Neural progenitor cell (in vitro differentiated cells): ENCODE measurements at places on chromosomes 13 and 19. TPM values are rescaled to one million over a fixed set of nuclear protein-coding genes. Genes with fewer than 3 reads are reported as not detected.
A peak's percentile ranks its signal among the peaks of the same experiment; 100 is the strongest.

The C19orf85 gene
- not detected in 2 replicates for total RNA-seq

GRCh38 chr19:35044317-35045117 lies 3.0 kb downstream of the HPN start:
- H3K4me1 ChIP-seq, result peaks cover 19% of the 10 kb centered on the region
- H3K36me3 ChIP-seq, result no peaks in the 10 kb centered on the region
- no peak overlapping the region for H3K27ac ChIP-seq
- no peak overlapping the region for H3K4me3 ChIP-seq

- no peak overlapping the region for H3K27ac ChIP-seq
- no peaks in the 10 kb centered on the region for H3K27me3 ChIP-seq
- no peak overlapping the region for H3K4me3 ChIP-seq
- no peaks in the 10 kb centered on the region for H3K4me1 ChIP-seq
- peak; percentile 2 for DNase-seq
These were observed 1234.7 kb downstream of the SLITRK1 start for GRCh38 chr13:82647540-82647939.

- no peaks in the 10 kb centered on the region for H3K36me3 ChIP-seq
- no peak overlapping the region for H3K4me3 ChIP-seq
- H3K27ac ChIP-seq, result no peak overlapping the region
- no peak for DNase-seq
- H3K27me3 ChIP-seq, result no peaks in the 10 kb centered on the region
These were observed 483.4 kb upstream of the PCDH9 start for GRCh38 chr13:67713571-67713970.

- H3K4me1 ChIP-seq, result no peaks in the 10 kb centered on the region
- H3K27ac ChIP-seq, result no peak overlapping the region
- H3K27me3 ChIP-seq, result no peaks in the 10 kb centered on the region
These were observed 92.7 kb downstream of the SUCLA2 start for GRCh38 chr13:47908197-47908902.

DNA sequence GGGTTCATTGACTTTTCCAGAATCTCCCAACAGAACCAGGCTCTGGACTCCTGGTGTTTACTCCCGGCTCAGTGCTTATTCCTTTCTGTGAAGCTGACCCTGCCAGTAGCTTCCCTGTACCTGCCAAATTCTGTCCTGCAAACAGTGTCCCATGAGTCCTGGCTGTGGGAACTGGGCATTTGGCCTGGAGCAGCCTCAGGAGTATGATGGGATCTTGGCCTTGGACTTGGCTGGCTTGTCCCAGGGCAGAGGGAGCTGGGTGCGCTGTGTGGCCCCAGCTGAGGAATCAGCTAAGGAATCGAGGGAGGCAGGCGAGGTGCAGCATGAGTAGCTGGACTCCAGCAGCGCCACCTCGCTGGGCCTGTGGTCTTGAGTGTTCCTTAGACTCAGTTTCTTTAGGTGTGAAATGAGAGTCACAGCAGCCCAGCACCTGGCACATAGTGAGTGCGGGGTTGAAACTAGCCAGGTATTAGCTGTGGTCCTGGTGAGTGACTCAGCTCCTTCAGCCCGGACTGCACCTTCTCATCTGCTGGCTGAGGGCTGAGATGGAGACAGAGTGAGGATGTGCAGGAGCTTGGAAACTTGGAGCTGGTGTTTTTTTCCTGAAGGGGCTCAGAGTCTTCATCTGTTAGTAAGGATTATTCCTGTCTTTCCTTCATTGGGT lies 10.4 kb downstream of the CLASRP start:
- no peak overlapping the region for H3K4me3 ChIP-seq
- H3K36me3 ChIP-seq, result no peaks in the 10 kb centered on the region
- H3K27ac ChIP-seq, result no peak overlapping the region
- H3K27me3 ChIP-seq, result no peaks in the 10 kb centered on the region
- no peak for DNase-seq
- H3K4me1 ChIP-seq, result no peaks in the 10 kb centered on the region

- no peak overlapping the region for H3K27ac ChIP-seq
- H3K4me1 ChIP-seq, result no peaks in the 10 kb centered on the region
- no peak for DNase-seq
- H3K27me3 ChIP-seq, result no peaks in the 10 kb centered on the region
- no peaks in the 10 kb centered on the region for H3K36me3 ChIP-seq
These were observed 16.8 kb downstream of the ZNF431 start for GRCh38 chr19:21158523-21159135.

GRCh38 chr13:107457686-107458085 lies 757.6 kb downstream of the LIG4 start:
- no peaks in the 10 kb centered on the region for H3K36me3 ChIP-seq
- no peak overlapping the region for H3K27ac ChIP-seq
- no peaks in the 10 kb centered on the region for H3K27me3 ChIP-seq

DNA sequence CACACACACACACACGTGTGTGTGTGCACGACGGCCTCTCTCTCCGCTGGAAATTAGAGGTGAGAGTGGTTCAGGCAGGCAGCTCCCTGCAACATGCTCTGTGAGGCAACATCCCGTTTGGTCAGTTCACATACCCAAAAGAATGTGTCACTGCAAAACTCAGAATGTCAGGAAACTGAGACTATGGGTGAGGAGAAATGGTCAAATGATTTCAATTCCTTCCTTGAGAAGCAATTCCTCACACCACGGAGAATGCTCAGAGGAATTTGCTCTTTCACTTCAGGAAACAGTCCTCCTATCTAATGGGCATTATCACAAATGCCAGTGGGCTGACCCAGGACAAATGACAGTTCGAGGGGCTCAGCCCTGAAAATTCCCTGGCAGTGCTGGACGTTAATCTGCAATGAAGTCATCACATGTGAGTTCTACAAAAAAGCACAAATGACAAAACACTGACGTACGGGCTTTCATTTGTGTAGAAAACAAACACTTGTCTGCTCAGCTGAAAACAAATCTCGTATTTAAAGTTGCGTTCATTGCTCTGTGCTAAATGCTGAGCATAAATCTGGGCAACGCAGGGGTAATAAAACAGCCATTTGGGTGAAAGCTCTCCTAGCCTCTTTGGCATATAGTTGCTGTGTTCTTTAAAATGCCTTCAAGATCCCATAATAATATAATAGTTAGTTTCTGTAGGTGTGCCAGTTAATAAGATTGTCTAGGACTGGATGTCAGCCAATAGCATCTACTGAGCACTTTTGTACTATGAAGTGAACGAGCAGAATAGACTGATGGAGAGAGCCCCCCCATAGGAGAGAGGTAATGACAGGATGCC lies 18.6 kb upstream of the LATS2 start:
- H3K27me3 ChIP-seq, result no peaks in the 10 kb centered on the region
- H3K27ac ChIP-seq, result no peak overlapping the region
- no peak overlapping the region for H3K4me3 ChIP-seq
- no peak for DNase-seq
- H3K4me1 ChIP-seq, result no peaks in the 10 kb centered on the region

- no peaks in the 10 kb centered on the region for H3K27me3 ChIP-seq
- no peak overlapping the region for H3K4me3 ChIP-seq
- no peak overlapping the region for H3K27ac ChIP-seq
- H3K36me3 ChIP-seq, result no peaks in the 10 kb centered on the region
- H3K4me1 ChIP-seq, result peaks cover 9% of the 10 kb centered on the region
These were observed 591.9 kb downstream of the DACH1 start for GRCh38 chr13:71274923-71275608.

DNA sequence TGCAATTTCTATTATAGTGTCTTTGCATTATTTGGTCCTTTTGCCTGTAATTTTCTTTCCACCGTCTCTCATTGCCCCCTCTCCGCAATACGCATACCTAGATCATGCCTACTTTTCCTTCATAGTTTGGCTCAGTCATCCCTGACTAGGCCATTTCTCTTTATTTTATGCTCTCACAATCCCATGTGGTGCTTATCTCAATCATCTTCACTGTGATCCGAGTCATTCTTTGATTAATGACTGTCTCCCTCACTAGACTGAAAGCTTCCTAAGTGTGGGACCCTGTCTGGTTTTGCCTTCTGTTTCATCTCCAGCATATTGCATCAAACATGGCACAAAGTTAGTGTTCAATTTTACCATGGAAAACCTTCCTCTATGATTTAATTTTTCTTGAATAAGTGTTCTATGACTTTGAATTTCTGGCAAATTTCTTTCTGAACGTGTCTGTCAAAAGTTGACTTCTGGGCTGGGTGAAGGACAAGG lies 43.7 kb upstream of the OLFM4 start:
- no peaks in the 10 kb centered on the region for H3K36me3 ChIP-seq
- no peaks in the 10 kb centered on the region for H3K27me3 ChIP-seq
- no peak overlapping the region for H3K27ac ChIP-seq
- H3K4me3 ChIP-seq, result no peak overlapping the region
- peaks cover 8% of the 10 kb centered on the region for H3K4me1 ChIP-seq

GRCh38 chr13:27919934-27920676 lies at the start of gene PDX1:
PDX1 (plus strand) TSS chr13:27920000; CDS start chr13:27920139, 139 bp downstream.
- H3K36me3 ChIP-seq, result no peaks in the 10 kb centered on the region
- H3K27me3 ChIP-seq, result peaks cover 100% of the 10 kb centered on the region
- peak within 1 kb of the TSS; percentile 37 for H3K4me3 ChIP-seq
- H3K27ac ChIP-seq, result no peak within 1 kb of the TSS

DNA sequence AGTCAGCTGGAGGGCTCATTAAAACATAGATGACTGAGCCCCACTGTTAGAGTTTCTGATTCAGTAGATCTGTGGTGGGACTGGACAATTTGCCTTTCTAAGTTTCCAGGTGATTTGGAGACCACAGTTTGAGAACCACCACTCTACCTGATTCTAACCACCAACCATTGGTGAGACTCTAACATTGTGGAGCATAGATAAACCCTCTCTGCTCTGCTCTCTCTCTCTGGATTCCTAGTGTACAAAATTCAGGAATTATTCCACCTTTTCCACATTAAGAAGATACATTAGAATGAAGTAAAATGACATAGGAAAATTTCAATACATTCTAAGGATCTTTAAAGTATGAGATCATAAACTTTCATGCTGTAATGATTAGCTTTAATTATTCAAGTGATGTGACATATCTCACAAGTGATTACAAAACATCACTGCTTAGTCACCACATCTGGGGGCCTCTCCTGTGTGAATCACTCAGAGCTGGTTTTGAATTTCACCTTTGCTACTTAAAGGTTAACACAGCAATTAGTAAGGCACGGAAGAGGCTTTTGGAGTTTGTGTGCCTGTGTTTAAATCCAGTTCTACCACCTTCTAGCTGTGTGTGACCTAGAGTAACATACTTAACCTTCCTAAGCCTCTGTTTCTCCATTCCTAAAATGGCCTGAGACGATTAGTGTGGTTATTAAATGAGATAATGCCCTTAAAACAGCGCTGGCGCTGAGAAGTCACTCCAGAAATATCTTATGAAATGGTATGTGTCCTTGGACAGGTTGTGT lies 78.5 kb upstream of the NBEA start:
- H3K4me1 ChIP-seq, result peaks cover 18% of the 10 kb centered on the region
- H3K36me3 ChIP-seq, result no peaks in the 10 kb centered on the region
- no peak for DNase-seq
- no peak overlapping the region for H3K4me3 ChIP-seq
- H3K27me3 ChIP-seq, result no peaks in the 10 kb centered on the region

- no peaks in the 10 kb centered on the region for H3K36me3 ChIP-seq
- DNase-seq, result no peak
- H3K4me1 ChIP-seq, result no peaks in the 10 kb centered on the region
- no peak overlapping the region for H3K27ac ChIP-seq
- no peak overlapping the region for H3K4me3 ChIP-seq
These were observed 59.6 kb downstream of the USP12 start for GRCh38 chr13:27112006-27112405.

DNA sequence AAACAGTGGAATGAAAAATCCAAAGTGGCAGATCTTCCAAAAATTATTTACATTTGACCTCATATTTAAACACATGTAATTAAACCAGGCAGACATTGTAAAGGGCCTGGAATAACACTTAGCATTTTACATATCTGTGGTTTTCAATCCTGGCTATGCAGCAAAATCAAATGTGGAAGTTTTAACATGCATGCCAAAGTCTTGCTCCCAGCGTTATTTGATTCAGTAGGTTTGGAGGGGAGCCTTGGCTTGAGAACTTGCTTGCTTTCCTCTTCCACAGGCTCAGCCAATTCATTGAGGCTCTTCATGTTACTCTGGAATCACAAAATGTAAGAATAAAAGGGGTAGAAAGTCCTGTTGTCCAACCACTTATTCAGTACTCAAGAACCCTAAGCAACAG lies 42.5 kb upstream of the INTS6 start:
- H3K27ac ChIP-seq, result no peak overlapping the region
- H3K36me3 ChIP-seq, result no peaks in the 10 kb centered on the region
- DNase-seq, result no peak
- H3K4me1 ChIP-seq, result no peaks in the 10 kb centered on the region

DNA sequence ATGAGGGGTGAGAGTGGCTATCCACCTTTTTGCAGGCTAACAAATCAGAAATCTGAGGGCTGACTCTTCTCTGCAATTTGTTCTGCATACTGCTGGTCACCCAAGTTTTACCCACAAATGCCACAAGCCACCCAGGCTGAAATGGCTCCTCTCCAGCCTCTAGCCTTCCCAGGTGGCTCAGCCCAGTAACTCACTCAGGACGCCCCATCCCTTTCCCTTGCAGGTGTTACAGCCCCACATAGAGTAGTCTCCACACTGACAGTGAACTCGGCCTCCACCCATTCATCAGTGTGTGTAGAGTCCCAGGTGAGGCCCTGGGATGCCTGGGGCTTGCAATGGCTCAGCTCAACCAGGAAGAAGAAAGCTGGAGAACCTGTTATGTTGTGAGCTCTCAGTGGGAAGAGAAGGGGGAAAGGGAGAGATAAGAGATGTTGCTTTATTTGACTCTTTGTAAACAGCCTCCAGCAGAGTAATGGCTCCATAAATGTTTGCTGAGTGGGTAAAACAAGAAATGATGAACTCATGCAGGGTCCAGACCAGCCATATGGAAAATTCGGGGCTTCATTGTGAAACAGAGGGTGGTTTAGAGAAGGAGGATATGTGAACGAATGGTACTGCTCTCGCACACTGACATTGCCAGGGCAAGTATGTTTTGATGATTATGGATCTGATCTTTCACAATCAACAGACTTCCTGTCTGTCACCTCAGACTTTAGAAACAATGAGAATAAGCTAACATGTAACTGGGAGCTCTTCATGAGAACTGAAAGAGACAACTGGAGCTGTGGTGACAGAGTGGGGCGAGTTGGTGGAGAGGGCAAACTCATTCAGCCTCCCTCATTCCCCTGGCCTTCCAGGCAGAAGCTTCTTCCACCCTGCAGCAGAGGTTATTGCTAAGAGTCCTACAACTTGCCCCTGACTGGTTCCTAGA lies 74.2 kb upstream of the RFC3 start:
- H3K4me3 ChIP-seq, result no peak overlapping the region
- H3K27ac ChIP-seq, result no peak overlapping the region
- H3K27me3 ChIP-seq, result no peaks in the 10 kb centered on the region
- no peak for DNase-seq
- no peaks in the 10 kb centered on the region for H3K36me3 ChIP-seq
- H3K4me1 ChIP-seq, result peaks cover 6% of the 10 kb centered on the region
